ENCODE measurements at places on chromosomes 5 and 9.
A peak's percentile ranks its signal among the peaks of the same experiment; 100 is the strongest.

DNA sequence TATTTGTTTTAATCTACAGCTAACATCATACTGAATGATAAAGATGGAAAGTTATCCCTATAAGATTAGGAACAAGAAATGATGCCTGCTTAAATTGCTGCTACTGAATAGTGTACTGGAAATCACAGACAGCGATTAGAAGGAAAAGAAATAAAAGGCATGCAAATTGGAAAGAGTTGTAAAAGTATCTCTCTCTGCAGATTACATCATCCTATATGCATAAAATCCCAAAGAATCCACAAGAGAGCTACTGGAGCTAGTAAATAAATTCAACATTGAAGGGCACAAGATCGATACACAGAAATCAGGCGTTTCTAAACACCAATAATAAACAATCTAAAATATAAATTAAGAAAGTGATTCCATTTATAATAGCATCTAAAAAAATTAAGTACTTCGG, 75.3 kb upstream of the SIMC1 start:
- DNase-seq, result no peak

DNA sequence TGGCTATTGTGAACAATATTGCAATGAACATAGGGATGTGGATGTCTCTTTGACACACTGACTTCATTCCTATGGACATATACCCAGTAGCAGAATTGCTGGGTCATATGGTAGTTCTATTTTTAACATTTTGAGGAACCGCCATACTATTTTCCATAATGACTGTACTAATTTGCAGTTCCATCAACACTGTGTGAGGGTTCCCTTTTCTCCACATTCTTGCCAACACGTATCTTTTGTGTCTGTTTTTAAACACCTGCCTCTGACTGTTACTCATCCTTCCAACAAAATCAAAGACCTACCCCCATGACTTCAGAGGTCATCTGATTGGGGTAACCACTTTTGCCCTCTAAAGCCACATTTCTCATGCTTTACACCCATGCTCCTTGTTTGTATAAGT, 133.5 kb downstream of the MED27 start:
- DNase-seq, result no peak

- DNase-seq, result no peak
Observed at GRCh38 chr9:105062222-105062855, 134.4 kb upstream of the ABCA1 start.

- no peak for DNase-seq
Observed at GRCh38 chr9:98771209-98771874, 25.0 kb downstream of the ANKS6 start.

GRCh38 chr5:106801554-106801953, 869.2 kb downstream of the EFNA5 start:
- DNase-seq, result no peak

DNA sequence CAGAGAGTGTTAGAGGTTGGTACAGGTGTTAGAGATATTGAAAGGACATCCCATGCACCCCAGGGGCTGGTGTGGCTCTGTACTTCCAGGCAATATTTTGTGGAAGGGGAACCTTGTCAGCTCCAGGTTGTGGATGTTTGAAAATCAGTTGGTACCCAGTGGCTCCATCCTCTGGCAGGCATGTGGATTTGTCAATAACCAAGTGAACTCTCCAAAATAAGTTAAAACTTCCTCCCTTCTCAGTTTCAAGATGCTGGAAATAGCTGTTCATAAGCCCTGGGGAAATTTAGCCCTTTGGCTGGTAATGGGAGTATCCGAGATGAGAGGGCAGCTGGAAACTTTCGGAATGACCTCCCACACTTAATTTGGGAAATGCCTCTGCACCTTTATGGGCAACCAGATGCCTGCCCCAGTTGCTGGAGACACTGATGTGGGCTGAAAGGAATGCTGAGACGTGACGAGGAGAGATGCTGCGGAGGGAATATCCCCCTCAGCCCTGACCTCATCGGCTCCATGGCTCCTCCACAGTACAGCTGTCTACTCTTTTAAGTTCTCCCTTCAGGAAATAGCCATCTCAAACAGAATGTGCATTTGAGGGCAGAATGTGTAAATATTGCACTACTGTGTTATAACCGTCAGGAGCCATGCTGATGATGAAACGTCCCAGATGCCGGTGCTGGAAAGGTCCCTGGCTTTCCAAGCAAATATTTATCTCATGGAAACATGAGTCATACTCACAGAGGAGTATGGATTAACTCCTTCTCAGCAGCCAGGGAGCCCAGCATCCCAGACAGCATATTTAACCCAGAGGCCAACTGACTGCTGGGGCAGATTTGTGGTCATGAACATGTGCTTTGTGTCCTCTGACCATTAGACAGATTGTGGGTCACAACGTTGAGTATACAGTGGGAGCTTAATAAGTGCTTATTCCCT, 29.5 kb downstream of the TGFBI start:
- DNase-seq, result peak; percentile 87

GRCh38 chr9:27355166-27355565, 58.2 kb upstream of the EQTN start:
- DNase-seq, result no peak
